ENCODE measurements at places on chromosomes 12 and 14.

DNA sequence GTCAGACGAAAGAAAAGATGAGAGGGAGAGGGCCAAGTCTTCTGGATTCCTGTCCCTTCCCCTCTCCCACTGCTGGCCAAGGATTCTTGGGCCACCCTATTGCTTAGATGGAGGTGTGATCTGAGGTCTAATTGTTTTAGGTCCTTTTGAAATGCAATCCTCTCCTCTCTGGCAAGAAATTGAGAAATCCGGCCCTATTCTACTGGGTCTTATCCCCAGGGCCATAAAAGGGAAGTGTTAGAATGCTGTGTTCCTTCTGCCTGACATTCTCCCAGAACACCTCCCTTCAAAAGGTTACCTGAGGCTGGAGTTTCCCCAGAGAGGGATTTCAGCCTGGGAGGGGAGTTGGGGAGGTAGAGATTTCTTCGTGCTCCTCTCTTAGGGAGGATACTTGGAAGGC lies 4.4 kb downstream of the WNT5B start:
- no peak for DNase-seq

DNA sequence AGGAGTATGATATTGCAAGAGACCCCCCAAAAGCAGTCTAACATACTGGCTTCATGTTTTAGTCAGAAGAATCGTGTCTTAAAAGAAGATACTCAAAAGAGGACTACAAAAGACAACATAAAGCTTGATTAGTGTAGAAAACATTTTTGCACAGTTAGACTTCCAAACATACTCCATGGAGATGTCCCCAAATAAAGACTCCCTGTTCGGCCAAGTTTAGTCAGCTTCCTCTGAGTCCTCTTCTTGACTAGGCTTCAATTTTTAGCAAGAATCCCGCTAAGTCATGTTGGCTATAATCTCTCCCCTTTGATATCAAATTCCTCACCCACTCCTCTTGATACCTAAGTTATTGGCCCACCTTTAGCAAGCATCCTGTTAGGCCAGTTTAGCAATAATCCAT lies 298.0 kb downstream of the RMST start:
- no peak for DNase-seq

DNA sequence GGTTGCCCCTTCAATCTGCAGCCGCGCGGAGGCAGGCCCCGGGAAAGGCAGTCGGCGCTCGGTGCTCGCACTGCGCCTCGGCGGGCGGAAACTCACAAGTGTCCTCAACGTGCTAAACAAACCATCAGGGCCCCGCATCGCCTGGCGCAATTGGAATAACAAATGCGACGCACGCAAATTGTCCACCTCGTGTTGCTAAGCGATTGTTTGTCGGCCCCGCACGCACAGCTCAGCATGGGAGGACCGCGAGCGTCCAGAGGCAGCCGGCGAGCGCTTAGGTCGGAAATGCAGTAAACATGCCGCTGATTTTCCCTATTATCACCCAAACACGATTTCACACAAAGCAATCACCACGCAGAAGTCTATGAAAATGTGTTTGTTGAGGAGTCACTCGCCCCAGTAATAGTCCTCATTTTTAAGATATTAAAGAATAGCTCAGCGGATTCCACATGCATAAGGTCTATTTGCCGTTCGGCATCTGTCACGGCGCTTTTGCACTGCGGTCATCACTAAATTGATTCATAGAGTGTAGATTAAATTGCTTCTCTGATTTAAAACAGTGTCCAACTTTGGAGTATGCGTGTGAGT lies 3.2 kb upstream of the GSC start:
- DNase-seq, result no peak

DNA sequence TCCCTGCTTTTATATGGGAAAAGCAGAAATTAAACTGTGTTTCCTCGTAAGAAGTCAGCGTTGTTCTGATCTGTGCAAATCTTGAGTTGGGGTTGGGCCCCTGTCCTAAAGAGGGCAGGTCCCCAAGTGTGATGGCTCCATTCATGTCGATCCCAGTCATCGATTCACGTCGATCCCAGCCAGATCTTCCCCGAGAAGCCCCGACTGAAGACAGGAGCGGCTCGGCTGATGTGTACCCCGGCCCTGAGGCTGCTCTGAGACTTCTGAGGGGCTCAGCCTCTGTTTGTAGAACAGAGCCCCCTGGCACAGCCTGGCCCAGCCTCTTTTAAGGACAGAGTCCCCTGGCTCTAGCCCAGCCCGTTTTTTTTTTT lies 9.3 kb downstream of the PGAM5 start:
- no peak for DNase-seq

GRCh38 chr12:69129017-69129416 lies 110.4 kb upstream of the CPSF6 start:
- DNase-seq, result no peak

GRCh38 chr14:20460458-20461224 lies 593 bp downstream of the PIP4P1 start:
- DNase-seq, result no peak

DNA sequence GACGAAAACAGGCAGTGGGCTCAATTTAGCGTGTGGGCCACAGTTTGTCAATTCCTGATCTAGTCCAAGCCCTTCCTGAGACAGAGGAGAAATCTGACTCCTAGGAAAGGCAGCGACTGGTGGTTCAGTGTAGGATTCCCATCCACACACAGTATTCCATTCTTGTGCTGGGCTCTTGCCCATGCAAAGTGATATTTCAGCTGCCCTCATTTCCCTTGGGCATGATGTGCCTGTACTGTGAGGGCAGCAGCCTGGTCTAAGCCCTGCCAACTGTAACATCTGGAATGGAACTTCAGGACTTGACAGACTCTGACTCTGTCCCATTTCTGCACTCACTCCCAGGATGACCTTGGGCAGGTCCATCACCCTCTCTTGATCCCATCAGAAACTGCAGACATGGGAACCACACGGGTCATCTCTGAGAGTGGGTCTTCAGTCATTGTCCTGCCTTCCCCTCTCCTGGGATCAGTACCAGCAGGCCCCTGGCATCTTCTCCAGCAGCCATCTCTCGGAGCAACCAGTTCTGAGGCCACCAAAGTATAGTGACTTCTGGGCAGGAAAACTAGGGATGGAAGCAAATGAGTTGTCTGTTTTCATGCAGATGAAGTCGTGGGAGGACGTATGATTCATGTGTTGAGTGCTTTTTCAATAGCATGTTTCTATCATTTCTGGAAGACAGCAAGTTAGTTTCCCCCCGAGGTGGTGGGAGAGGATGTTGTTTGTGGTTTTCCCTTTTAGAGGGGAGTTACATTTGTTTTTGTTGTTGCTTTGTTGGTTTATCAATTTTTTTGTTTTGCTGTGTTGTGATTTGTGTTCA lies 54.2 kb upstream of the BCL2L14 start:
- DNase-seq, result no peak

GRCh38 chr12:74885775-74886174 lies 323.9 kb downstream of the KCNC2 start:
- no peak for DNase-seq

DNA sequence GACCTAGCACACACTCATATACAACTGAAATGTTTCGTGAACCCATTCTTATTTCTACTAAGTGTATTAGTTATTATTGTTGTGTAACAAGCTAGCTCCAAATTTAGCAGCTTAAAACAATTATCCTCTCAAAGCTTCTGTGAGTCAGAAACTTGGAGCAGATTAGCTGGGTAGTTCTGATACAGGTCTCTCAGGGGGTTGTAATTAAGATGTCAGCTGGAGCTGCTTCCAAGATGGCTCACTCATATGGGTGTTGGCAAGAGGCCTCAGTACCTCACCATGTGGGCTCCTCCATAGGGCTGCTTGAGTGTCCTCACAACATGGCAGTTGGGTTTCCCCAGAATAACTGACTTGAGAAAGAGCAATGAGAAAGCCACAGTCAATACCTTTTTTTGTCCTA lies 9.8 kb downstream of the GPR135 start:
- DNase-seq, result no peak

DNA sequence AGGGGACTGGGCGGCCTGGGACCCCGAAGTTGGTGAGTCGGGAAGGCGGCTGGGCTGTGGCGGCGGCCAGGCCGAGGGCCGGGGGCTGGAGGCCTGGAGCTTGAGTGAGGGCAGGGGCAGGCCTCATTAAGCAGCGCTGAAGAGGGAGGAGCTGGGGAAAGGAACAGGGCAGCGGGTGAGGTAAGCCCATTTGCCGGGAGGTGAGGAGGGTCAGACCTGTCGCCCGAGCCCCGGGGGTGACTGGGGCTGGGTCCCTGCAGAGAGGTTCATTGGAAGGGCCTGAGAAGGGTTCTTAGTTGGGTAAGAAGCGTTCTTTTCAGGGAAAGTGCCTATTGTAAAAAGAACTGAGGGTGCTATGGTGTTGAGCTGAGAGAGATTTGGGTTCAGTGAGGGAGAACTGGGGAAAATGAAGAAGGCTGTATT lies 441 bp downstream of the RAB5B start:
- no peak for DNase-seq

- DNase-seq, result no peak
These were observed 3.3 kb downstream of the EEF1AKMT3 start for GRCh38 chr12:57775563-57776246.

Data from H4 (cell line).